ENCODE measurements at places on chromosomes 12 and 14.

- DNase-seq = no peak
Observed at GRCh38 chr14:50222055-50222613, 9.2 kb downstream of the SOS2 start.

DNA sequence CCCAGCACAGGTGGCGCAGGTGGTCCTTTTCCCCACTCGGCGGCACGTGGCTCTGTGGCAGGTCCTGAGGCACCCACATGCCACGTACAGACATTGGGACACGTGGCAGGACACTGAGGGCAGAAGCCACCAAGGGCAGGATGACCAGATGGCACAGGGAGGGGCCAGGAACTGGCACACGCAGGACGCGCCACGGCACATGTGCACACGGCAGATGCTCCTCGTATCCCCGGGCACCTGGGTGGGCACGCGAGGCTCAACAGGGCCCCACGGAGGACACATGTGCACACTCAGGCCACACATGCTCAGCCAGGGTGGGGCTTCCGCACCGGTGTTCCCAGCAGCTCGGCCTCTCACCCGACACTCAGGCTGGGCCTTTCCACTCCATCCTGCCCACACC lies 52.0 kb downstream of the FBRSL1 start:
- no peak for DNase-seq

- no peak for DNase-seq
Observed at GRCh38 chr12:3152011-3152511, 74.9 kb downstream of the TSPAN9 start.

DNA sequence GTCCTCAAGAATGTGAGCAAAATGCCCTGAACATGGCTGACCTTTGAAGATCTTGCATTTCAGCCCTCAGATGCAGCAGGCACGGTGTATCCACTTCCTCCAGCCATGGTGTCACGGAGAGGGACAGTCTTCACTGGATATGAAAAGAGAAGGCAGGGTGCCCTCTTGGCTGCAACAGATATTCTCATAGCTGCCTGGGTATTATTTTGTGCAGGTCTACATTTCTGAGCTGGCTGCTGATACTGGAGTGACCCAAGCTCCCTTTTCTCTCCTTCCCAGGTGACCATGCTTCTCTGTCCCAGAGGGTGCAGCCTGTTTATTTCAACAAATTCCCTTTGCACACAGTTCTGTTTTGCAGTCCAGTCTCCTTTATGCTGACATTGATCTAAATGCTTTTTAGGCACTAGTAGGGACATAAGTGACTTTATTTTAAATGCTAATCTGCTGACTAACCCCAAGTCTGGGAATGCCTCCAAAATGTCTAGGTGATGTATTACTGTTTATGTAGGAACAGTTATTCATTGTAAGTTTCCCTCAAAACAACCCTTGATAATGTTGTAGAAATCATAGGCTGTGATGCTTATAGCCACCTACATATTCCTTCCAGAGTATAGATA lies 17.4 kb upstream of the PYGL start:
- no peak for DNase-seq

DNA sequence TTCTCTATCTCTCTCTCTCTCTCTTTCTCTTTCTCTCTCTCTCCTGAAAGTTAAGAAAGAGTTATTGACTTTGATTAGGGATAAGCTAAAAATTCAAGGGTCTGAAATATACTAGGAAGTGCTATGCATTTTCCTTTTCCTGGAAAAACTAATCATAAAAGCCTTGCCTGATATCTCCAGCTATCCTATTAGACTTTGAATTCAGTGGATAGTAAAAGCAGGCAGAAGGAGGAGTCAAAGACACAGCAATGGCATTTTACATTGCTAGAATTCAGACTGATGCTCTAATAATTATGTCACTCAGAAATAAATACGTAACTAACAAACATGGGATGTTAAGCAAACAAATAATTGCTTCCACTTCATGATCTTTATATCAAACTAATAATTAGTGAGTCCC lies 272.0 kb downstream of the SSPN start:
- no peak for DNase-seq

DNA sequence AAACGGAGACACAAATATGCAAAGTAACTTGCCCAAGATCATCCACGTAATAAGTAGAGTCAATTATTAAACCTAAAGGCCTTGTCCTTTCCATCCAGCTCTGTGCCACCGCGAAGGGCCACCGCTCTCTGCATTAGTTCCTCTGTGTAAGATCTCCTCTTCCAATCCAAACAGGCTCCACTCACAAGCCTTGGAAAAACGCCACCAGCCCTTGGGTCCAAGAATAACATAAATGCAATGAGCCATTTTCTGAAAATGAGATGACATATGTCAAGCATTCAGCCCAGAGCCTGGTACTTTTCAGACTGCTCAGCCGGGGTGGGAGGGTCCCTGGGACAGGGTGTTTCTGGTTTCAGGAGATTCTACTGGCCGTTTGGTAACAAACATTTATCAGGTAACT lies 30.0 kb downstream of the DGLUCY start:
- no peak for DNase-seq

- no peak for DNase-seq
Observed at GRCh38 chr12:30021051-30021833, 237.5 kb upstream of the TMTC1 start.

GRCh38 chr14:22096514-22096895 lies 422.9 kb upstream of the OR4E1 start:
- no peak for DNase-seq

- DNase-seq = no peak
Observed at GRCh38 chr14:63964113-63964512, 111.3 kb downstream of the SYNE2 start.

GRCh38 chr12:44510510-44510909 lies 365.6 kb downstream of the NELL2 start:
- no peak for DNase-seq

DNA sequence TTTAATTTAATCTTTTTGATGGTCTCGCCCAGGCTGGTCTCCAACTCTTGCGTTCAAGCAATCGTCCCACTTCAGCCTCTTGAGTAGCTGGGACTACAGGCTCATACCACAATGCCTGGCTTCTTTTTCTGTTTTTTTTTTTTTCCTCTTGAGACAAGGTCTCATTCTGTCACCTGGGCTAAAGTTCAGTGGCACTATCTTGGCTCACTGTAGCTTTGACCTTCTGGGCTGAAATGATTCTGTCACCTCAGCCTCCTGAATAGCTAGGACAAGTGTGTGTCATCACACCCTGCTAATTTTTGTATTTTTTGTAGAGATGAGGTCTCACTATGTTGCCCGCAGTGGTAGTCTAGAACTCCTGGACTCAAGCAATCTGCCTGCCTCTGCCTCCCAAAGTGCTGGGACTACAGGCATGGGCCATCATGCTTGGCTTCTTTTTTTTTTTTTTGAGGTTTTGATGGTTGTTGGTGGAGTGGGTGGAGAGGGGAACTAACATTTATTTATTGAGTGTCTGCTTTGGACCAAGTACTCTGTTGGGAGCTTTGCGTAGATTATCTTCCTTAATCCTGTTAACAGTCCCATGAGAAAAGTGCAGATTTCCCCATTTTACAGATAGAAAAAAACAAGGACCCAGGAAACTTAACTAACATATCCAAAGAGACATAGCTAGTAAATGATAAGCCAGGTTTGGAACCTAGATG lies 102.0 kb downstream of the DIP2B start:
- DNase-seq = no peak

- DNase-seq = no peak
Observed at GRCh38 chr12:75792687-75793086, 238.9 kb downstream of the PHLDA1 start.

DNA sequence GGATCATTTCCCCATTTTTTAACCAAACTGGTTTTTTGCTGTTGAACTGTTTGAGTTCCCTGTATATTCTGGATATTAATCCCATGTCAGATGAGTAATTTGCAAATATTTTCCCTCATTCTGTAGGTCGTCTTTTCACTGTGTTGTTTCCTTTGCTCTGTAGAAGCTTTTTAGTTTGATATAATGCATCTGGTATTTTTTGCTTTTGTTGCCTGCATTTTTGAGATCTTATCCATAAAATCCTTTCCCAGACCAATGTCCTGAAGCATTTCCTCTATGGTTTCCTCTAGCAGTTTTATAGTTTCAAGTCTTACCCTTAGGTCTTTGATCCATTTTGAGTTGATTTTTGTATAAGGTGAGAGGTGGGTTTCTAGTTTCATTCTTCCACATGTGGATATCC lies 71.3 kb downstream of the LRP6 start:
- DNase-seq = no peak

DNA sequence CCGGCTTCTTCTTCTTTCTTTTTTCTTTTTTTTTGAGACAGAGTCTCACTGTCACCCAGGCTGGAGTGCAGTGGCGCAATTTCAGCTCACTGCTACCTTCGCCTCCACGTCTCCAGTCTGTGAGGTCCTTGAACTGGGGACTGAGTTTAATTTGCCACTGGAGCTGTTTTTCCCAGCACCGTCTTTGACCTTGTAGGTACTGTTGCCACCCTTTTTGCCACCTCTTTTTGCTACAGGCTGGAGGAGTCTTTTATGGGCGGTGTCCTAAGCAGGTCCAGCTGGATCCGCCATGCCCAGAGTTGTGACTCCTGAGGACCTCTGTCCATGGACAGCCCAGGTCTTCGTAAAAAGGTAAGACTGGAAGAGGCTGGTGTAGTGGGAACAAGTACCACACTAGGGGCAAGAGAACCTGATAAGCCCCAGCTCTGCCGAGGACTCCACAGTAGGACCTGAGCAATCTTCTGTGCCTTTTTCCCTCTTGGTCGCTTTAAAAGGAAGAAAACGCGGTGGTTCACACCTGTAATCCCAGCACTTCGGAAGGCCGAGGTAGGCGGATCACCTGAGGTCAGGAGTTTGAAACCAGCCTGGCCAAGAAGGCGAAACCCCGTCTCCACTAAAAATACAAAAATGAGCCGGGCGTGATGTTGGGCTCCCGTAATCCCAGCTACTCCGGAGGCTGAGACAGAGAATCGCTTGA lies 946 bp downstream of the RNU4-2 start:
- DNase-seq = peak; percentile 38

GRCh38 chr14:55071870-55072640 lies 20.6 kb downstream of the MAPK1IP1L start:
- no peak for DNase-seq

- no peak for DNase-seq
Observed at GRCh38 chr14:33206981-33207380, 268.3 kb downstream of the NPAS3 start.

- no peak for DNase-seq
Observed at GRCh38 chr12:120703311-120703942, 6.8 kb upstream of the UNC119B start.

DNA sequence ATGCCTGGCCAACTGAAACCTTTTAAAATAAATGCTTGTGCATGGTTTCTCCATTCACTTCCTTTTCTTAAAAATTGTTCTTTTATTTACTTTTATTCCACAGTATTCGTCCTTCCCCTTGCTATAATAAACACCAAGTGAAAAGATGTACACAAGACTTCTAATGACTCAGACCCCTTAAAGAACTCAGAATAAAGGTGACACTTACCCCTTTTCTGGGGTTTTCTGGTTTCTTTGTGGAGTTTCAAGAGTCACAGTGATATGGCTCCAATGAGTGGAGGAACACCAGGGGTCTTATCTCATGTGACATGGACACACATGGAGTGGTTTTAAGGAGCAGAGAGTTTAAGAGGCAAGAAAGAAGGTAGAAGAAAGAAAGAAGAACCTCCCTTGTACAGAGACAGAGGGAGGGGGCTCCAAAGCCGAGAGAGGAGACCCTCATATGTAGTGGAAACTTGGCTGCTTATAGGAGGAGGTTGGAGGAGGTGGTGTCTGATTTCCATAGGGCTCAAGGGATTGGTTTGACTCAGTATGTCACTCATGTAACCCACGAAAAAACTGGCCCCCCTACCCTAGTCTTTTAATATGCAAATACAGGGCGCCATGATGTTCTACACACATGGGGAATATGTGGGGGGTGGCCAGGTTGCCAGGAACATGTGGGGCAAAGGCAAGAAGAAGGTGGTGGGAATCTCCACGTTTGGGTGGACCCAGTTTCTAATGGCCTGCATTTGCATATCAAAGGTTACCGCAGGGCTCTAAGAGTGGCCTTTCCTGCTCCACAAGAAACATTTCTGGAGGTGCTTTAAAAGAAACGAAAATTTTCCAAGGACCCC lies 22.1 kb upstream of the CD69 start:
- DNase-seq = no peak

DNA sequence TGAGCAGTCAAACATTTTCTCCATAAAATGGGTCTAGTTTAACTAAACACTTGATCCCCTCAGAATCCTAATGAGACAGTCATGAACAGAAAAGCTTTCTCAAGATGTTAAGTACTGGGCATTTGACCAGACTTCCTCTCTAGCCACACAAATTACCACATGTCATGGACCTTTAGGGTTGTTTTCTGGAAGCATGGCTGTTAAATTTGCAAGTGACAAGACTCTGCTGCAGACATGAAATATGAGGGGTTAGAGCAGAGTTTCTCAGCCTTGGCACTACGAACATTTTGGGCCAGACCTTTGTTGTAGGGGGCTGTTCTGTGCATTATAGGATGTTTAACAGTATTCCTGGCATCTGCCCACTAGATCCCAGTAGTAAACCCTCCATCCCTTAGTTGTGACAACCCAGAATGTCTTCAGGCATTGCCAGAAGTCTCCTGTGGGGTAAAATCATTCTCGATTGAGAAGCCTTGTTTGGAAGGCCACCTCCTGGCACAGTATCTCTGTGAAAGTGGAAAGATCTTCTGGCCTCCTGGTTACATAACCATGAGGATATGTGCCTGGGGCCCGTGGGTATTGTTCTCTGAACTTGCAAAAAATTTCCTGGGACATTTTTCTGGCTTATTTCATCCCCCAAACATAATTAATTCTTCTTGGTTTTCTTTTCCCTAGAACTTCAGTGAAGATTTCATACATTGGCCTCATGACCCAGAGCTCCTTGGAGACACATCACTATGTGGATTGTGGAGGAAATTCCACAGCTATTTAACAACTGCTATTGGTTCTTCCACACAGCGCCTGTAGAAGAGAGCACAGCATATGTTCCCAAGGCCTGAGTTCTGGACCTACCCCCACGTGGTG lies 4.3 kb downstream of the TMEM106C start:
- no peak for DNase-seq

- DNase-seq = peak; percentile 35
Observed at GRCh38 chr14:89430391-89431236, 13.6 kb upstream of the FOXN3 start.

GRCh38 chr12:128729628-128730121 lies 94.1 kb downstream of the SLC15A4 start:
- DNase-seq = no peak

DNA sequence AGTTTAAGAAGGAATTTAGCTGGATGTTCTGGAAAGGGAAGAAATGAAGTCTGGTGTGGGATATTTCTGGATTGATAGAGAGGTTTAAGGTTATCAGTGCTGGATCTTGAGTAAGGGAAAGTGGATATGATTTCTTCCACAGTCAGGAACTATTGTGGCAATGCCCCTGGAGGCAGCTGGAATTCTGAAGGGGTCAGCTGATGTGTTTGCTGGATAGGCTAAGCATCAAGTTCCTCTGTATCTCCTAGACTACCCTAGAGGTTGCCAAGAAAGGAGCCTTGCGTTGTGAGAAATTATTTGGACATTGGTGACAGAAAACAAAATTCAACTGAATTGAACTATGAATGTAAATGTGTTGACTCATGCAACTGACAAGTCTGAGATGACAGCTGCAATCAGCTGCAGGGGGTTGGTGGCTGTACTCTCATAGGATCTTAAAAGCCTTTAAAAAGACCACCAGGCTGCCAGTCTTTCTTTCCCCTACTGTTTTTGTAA lies 244.4 kb downstream of the ATXN7L3B start:
- DNase-seq = no peak
